GM23338 (cell line): ENCODE measurements at places on chromosomes 2 and 18.

GRCh38 chr2:61252031-61252430 lies 90.0 kb downstream of the C2orf74 start:
- no peak for DNase-seq

- DNase-seq: no peak
These were observed 49.0 kb downstream of the MAP2 start for GRCh38 chr2:209472871-209473270.

GRCh38 chr18:46693996-46694395 lies 37.0 kb upstream of the LOXHD1 start:
- no peak for DNase-seq

DNA sequence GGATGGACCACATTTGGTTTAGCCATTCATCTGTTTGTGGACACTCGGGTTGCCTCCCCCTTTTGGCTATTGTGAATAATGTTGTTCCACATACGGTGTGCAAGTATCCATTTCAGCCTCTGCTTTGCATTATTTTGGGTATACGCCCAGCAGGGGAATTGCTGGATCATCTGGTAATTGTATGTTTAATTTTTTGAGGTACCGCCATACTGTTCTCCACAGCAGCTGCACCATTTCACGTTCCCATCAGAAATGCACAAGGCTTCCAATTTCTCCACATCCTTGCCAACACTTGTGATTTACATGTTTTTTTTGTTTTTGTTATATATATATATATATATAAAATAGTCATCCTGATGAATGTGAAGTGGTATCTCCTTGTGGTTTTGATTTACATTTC lies 54.6 kb upstream of the TWIST2 start:
- DNase-seq: no peak

- peak; percentile 83 for DNase-seq
These were observed 51.8 kb downstream of the PSD4 start for GRCh38 chr2:113225263-113226259.
